Hypothalamus (tissue), 51 donors: ENCODE measurements at places on chromosomes 12 and 14.

DNA sequence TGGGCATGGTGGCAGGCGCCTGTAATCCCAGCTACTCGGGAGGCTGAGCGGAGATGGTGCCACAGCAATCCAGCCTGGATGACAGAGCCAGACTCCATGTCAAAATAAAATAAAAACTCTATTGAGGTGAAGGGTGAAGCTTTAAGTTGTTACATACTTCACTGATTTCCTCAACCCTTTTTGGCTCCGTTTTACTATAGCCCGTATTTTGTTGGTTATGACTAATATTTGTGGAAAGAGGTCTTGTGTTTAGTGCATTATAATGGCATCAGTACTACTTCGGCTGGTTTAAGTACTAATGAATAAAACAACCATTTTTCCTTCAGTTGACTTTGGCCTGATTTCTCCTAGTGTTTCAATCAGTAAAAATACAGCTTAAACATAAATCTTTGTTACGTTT, 27.0 kb upstream of the SLC2A14 start:
- DNase-seq, result no peak

DNA sequence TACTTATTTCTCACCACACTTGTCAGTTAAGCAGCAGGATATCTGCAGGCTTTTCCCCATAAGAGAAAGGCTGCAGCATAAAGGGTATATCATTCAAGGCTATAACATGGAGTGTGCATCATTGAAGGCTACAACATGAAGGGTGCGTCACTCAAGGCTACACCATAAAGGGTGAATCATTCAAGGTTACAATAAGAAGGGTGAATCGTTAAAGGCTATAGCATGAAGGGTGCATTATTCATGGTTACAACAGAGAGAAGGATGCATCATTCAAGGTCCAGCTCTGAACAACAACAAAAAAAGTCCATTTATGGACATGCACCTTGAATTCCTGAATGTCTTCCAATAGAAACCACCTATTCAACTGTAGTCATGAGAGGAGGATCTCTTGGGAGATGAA, 32.8 kb upstream of the LUM start:
- DNase-seq, result no peak

- no peak for DNase-seq
Measured at GRCh38 chr12:4626543-4626942, 22.3 kb downstream of the AKAP3 start.

DNA sequence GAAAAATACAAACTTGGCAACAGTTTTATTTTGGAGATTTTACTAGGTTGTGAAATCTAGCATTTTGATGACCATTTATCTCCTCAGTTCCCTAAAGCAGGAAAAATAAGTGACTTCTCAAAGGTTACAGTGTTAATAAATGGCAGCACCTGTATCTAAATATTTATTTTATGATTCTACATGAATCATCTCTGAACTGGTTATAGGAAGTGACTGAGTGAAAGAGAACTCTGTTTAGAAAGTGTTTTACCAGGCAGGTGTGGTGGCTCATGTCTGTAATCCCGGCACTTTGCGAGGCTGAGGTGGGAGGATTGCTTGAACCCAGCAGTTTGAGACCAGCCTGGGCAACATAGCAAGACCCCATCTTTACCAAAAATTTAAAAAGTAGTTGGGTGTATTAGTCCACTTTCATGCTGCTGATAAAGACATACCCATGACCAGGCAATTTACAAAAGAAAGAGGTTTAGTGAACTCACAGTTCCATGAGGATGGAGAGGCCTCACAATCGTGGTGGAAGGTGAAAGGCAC, 26.3 kb downstream of the MIPOL1 start:
- DNase-seq, result no peak
